Nasal cavity respiratory epithelium epithelial cell of viscerocranial mucosa (primary cell): ENCODE measurements at places on chromosomes 1 and 21. TPM values are rescaled to one million over a fixed set of nuclear protein-coding genes. Genes with fewer than 3 reads are reported as not detected.

Gene PSMB4
- total RNA-seq = 210 and 365 TPM in 2 replicates

Gene SPRR2F
- total RNA-seq = not detected in 2 replicates

Gene USH2A
- total RNA-seq = not detected in 2 replicates

Gene BRINP3
- total RNA-seq = not detected in 2 replicates

Gene HTR1D
- total RNA-seq = under 0.01 and 0.07 TPM in 2 replicates

Gene GBP4
- under 0.01 and 0.36 TPM in 2 replicates for total RNA-seq

Gene FLG
- 0.28 and 1.0 TPM in 2 replicates for total RNA-seq

Gene NIBAN1
- 138 and 177 TPM in 2 replicates for total RNA-seq

Gene SNIP1
- 14.7 and 17.4 TPM in 2 replicates for total RNA-seq

Gene C1orf52
- 11.3 and 19.3 TPM in 2 replicates for total RNA-seq
